ENCODE measurements at places on chromosomes 12 and 14. TPM values are rescaled to one million over a fixed set of nuclear protein-coding genes. Genes with fewer than 3 reads are reported as not detected.

DNA sequence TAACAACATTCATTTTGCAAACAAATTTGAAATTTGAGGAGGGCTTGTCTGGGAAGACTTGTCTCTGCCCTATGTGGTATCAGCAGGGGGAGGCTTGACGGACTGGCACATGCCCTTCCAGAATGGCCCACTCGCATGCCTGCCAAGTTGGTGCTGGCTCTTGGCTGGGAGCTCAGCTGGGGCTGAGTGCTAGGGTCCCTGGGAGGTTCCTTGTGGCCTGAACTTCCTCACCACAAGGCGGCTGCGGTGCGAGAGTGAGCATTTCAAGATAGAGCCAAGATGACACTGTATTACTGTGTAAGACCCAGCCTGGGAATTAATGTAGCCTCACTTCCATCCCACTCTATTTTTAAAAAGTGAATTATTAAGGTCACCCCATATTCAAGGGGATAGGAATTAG is 271.6 kb upstream of the PLEKHG7 start:
- peak; percentile 65 for DNase-seq

GRCh38 chr12:15806826-15807225 is 17.6 kb upstream of the EPS8 start:
- no peak for DNase-seq

DNA sequence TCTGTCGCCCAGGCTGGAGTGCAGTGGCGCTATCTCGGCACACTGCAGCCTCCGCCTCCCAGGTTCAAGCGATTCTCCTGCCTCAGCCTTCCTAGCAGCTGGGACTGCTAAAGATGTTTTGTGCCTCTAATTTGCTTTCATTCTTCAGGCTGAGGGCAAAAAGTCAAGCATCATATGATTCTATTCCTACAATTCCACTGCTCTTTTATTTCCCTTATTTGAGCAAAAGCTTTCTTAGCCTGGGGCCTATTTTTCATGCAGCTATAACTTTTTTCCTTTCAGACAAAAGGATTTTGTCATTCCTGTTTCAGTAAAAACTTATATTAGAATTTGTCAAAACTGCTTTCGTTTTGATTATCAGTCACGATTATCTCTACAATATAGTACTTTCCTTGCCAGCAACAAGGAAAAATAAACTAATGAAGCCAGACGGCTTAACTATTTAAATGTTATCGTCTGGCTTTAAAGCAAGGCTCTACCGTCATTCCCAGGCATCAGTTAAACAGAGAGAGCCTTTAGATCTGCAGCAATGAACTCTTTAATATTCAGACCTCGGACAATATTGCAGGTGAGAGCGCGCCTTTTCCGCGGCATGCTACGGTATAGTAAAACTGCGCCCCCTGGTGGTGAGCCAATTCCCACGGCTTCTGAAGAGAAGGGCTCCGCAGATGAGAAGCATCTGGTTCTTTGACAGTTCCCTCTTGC is 1.4 kb upstream of the SLC2A13 start:
- peak; percentile 91 for DNase-seq

- DNase-seq = no peak
Measured at GRCh38 chr12:6222078-6222654, 22.0 kb downstream of the CD9 start.

Gene REP15
- polyA plus RNA-seq = not detected

GRCh38 chr14:90551070-90551704 is 154.4 kb downstream of the CALM1 start:
- no peak for DNase-seq

GRCh38 chr12:95736631-95737030 is 53.9 kb downstream of the NTN4 start:
- no peak for DNase-seq

DNA sequence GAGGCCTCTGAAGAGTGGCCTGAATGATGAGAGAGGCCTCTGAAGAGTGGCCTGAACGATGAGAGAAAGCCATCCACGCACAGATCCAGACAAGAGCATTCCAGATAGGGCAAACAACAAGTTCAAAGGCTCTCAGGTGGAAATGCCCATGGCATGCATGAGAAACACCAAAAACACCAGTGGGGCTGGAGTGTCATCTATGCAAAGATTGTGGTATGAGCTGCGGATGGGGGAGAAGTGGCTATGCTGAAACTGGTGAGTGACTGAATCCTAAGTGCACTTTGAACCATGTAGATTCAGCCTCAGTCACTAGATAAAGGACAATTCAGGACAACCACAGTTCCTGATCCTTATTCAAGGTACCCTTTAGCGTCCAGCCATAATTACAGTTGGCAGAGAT is 79.4 kb upstream of the GZMB start:
- no peak for DNase-seq

- DNase-seq = no peak
Measured at GRCh38 chr12:77814386-77814785, 16.3 kb upstream of the NAV3 start.

Gene DDX23
- 33.8 TPM for polyA plus RNA-seq

- DNase-seq = no peak
Measured at GRCh38 chr12:65646127-65646643, 178.1 kb upstream of the HMGA2 start.

Measured in naive thymus-derived CD8-positive, alpha-beta T cell (primary cell).